Stimulated activated CD4-positive, alpha-beta T cell treated with anti-CD3 and anti-CD28 coated beads, TNF-alpha, amount 100 ng/mL, for 4 hours (primary cell): ENCODE measurements at places on chromosomes 4 and X.

GRCh38 chr4:138405466-138405891, 163.3 kb upstream of the SLC7A11 start:
- DNase-seq, result no peak

- DNase-seq, result no peak
These were observed 8.3 kb upstream of the GJB1 start for GRCh38 chrX:71214604-71215337.

DNA sequence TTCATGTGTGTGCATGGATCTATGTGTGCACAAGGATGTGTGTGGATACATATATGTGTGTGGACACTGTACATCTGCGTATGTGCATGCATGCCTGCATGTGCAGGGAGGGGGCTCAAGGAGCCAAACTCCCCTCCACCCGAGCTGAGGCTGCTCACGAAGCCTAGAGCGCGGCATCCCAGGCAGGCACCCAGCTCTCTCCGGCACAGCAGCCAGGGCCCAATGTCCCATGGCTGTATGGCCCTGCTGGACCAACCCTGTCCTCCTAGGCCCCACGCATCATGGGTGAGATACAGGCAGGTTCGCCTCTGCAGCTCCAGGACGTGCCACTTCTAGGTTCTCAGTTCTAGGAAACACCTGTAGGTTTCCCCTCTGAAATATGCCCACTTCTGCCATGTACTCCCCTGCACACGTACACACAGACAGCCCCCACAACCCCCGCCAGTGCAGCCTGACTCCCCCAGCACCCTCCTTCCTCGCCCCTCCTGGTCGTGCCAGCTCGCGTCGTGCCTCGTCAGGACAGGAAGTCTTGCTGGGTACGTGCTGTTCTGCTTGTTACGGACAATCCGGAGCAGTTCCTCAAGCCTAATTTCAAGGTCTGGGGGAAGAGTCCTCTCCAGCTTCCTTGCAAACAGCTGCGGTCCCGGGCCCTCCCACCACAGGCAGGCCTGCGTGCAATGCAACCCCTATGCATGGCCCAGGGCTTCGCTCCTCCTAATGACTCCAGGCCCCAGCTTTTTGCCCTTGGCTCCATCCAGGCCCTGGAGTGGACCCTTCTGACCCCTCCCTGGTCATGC, 3.2 kb upstream of the ADRA2C start:
- DNase-seq, result no peak

DNA sequence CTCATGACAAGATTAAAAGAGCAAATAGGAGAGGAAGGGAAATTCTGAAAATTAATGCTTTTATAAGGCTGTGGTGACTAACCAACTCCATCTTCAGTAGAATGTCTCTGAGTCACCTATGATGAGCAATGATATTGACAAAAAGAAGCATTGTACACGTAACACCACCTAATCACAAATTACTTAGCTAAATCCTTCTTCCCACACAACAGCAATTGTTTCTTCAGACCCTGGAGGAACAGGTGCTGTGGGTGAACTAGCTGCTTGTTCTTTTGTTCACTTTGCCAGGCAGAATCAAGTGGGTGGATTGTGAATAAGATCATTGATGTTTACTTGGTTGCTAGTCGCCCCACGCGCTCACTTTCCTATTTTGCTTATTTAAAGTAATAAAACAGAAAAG, 315.5 kb downstream of the CAMK2D start:
- peak; percentile 1 for DNase-seq

- DNase-seq, result no peak
These were observed 118.2 kb downstream of the ZNF827 start for GRCh38 chr4:145820407-145820806.

- no peak for DNase-seq
These were observed 7.4 kb downstream of the HTT-AS start for GRCh38 chr4:3066836-3067400.

DNA sequence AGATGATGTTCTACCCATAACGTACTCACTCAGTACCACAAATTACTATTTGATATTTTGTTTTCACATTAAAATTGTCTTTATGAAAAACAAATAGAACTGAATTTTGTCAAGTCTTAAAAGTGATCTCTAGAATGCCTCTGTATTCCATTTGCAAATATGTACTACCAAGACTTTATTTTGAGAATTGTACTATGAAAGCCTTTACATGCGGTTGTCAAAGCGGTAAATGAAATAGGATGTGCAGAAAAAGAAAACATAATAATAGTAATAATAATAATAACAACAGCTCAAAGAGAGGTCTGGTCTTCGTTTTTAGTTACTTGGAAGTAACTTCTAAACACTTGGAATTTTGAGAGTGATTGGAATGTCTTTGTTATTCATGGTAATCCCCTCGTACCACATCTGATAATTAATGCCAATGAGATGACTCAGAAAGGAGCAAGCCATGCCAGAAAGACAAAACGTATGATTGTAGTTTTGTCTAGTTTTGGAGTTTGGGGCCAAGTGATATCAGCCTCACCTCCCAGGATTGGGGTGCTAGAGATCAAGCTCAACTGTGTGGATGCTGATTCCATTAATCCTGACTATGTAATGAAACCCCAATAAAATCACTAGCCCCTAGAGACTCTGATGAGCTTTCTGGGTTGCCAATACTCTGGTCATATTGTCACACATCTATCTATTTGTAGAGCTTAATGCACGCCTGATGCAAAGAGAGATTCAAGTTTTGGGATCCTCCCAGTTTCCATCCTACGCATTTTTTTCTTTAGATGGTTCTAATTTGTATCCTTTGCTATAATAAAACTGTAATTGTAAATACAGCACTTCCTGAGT, 20.2 kb upstream of the CTSO start:
- no peak for DNase-seq

- no peak for DNase-seq
These were observed 129.4 kb upstream of the TENM3 start for GRCh38 chr4:182113779-182114178.

DNA sequence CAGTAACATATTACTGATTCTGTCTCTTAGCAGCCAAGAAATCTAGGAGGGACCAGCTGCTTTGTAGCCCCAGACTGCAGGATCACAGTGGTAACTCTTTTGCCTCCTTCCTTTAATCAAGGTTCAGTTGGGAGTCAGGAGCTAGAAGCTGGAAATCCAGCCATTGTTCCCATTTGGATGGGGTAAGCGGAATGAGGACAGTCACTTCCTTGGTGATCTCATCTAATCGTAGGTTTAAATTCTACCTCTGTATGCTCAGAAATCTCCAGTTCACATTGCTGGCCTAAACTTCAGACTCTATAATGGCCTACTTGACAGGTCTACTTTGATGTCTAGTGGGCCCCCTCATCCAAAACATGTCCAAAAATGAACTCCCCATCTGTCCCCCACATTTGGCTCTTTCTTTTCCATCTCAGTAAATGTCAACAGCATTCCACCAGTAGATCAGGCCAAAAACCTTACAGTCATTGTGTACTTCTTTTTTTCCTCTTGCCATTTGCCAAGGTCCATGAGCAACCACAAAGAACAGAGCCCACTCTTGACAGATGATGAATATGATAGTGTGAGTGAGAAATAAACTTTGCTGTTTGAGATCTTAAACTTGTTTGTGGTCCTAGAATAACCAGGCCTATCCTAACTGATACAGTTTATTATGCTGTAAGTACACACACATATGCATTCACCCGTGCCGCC, 40.1 kb downstream of the WWC2 start:
- no peak for DNase-seq

- DNase-seq, result no peak
These were observed 1419.8 kb downstream of the ARAP2 start for GRCh38 chr4:34824515-34824914.

GRCh38 chrX:79452881-79453280, 85.7 kb upstream of the ITM2A start:
- DNase-seq, result no peak

- no peak for DNase-seq
These were observed 40.1 kb upstream of the KLHL34 start for GRCh38 chrX:21698272-21698671.

DNA sequence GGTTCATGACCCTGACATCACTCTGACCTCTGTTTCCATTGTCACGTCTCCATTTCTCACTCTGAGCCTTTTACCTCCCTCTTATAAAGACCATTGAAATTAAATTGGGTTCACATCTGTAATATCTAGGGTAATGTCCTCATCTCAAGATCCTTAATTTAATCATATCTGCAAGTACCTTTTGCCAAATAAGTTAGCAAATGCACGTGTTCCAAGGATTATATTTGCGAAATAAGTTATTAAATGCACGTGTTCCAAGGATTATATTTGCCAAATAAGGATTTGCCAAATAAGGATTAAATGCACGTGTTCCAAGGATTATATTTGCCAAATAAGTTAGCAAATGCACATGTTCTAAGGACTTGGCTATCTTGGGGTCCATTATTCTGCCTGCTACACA, 938.0 kb downstream of the NLGN4X start:
- no peak for DNase-seq

DNA sequence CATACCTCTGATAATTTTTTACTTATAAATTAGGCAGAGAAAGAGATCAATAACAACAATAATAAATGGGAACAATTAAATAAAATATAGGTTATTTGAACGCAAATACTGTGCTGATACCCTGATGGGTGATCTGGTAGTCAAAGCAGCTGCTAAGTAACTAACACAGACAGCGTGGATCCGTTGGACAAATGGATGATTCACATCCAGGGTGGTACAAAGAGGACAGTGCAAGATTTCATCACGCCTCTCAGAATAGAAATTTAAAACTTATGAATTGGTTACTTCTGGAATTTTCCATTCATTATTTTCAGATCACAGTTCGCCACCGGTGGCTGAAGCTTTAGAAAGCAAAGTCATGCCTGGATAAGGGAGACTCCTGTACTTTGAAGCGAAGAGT, 1066.0 kb upstream of the ADGRL3 start:
- DNase-seq, result no peak

- DNase-seq, result no peak
These were observed 886.5 kb upstream of the EPHA5 start for GRCh38 chr4:66556651-66557278.

DNA sequence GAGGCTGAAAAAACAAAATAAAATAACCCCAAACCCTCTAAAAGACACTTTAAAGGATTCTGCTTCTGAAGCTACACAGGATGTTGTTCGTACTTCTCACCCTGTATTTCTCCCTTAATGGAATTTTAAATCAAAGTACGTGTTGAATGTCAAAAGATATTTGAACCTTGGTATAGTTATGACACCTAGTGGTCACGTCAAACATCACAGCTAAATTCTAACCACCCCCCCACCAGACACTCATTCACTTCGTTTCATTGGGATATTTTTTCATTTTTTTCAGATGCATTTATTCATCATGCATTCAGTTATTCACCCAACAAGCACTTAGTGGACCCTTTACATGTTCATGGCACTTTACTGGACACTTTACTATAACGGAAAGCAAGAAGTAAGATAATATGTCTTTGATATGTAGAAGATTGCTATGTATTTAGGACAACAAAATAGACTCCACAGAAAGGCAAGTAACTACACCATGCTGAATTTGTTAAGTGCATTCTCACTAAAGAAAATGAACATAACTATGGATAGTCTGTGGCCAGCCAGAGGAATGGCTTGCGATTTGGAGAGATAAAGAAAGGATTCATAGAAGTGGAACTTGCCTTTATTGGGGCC, 62.5 kb upstream of the GPR174 start:
- DNase-seq, result no peak
